ENCODE measurements at places on chromosomes 5 and 9. TPM values are rescaled to one million over a fixed set of nuclear protein-coding genes. Genes with fewer than 3 reads are reported as not detected.

Gene SPATA31C1
- not detected for total RNA-seq

Gene CARTPT
- not detected for total RNA-seq

Gene ORM2
- total RNA-seq: not detected

Gene NXNL2
- total RNA-seq: 0.52 TPM

Gene GZMA
- total RNA-seq: not detected

Gene NTRK2
- 0.04 TPM for total RNA-seq

Gene EIF4EBP3
- 1.9 TPM for total RNA-seq

Gene VAV2
- 32.4 TPM for total RNA-seq

Gene TBCA
- total RNA-seq: 279 TPM

Data from A549 treated with dexamethasone at 1 μM for 4 hours (cell line).